ENCODE measurements at places on chromosomes 5 and 9.

DNA sequence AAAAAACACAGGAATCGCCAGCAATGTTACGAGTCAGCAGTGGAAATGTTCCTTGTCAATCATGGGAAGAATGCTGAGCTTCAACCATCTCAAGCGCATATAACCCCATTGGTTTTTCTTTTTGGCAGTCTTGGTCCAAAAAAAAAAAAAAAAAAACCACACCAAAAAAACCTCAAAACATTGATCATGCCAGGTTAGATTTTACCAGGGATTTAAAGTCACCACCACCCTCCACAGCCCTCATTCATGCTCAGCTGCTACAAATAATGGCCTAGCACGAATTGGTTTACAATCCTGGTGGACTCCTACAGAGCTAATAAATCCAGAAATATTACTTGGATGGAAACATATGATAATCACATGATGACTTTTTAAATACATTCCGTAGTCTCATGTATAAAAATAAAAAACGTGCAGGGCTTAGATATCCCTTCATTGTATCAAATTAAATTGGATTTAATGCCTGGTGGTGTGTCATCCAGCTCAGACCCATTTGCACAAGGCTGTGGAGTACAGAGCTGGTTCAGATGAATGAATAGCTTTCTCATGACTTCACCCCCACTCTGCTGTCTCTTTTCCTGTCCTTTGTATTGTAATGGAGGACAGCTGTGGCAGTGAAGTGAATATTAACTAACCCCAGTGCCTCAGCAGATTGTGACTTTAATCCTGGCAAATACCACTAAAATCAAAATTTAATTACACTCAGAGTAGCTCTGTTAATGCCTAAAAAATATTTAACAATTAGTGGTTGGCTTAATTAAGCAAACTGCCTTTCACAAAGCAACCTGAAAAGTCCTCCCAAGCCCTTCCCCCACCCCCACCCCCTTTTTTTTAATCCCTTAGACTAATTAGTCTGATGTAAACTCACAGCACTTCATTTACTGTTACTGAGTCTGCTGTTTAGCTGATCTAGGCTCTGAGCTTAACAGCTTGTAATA lies 626.5 kb upstream of the ZNF608 start:
- DNase-seq = no peak

GRCh38 chr5:172758077-172758833 lies 12.7 kb downstream of the DUSP1 start:
- no peak for DNase-seq

DNA sequence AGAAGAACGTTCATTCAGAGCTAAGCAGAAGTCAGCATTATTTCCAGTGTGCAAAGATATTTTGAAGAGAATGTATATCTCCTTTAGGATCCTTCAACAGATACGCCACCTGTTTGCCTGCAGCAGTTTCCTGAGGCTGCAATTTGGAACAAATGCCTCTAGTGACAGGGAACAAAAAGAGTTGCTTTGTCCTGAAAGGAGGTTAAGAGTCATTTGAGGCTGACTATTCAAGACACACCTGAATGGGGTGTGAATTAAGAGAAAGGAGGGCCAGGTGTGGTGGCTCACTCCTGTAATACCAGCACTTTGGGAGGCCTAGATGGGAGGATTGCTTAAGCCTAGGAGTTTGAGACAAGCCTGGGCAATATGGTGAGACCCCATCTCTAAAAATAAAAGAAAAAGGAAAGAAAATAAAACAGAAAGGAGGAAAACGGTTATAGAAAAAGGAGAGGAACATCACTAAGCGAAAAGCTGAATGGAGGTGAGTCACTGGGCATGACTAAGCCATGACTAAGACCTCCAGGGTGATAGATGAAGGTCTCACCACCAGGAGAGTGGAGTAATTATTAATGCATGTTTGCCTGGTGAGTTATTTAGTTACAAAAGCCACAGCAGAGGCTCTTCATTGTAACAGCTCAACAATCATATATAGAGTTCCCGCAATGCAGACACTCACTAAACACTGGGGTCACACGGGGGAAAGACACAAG lies 255.2 kb upstream of the TNC start:
- no peak for DNase-seq

- no peak for DNase-seq
Observed at GRCh38 chr9:85871008-85871407, 69.9 kb upstream of the NAA35 start.

DNA sequence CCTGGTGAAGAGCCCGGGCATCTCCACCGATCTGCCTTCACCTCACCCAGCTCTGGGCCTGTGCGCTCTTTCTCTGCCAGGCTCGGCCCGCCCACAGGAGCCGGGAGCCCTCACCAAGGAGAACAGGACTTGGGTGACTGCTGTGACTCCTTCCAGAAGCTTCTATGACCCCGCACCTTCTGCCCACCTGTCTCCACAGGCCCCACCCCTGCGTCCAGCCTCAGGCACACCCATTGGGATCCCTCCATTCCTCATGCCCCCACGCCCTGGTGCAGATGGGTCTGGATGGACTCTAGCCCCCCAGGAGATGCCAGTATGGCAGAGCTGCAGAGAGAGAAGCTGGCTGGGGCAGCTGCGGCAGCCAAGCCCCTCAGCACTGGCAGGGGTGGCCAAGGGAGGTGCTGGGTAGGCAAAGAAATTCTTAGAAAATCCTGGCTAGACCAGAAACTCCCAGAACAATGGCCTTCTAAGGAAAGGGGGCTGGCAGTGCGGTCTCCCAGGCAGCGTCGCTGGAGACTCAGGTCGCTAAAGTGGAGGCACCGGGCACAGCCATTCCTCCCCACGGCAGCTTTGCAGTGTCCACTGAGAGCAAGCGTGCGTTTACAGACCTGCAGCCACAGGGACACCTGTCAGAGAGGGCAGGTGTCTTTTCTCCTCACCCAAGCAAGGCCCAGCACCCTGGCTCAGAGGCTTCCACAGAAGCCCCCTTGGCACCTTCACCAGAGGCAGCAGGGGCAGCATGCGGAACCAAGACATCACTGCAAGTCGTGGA lies 17.3 kb downstream of the LPCAT1 start:
- no peak for DNase-seq

DNA sequence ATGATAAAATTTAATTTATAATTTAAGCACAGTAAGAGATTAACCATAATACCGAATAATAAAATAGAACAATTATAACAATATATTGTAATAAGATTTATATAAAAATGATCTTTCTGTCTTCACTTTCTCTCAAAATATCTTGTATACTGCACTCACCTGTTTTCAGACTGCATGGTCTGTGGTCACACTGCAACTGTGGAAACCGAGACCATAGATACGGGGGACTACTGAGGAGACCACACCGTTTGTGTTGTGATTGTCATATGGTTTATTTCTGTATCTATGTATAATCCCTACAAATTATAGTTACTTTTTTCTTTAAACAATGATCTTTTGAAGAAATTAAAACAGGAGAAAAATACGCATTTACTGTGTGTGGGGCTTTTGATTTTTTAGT lies 78.8 kb upstream of the TNFAIP8 start:
- no peak for DNase-seq

- DNase-seq = no peak
Observed at GRCh38 chr9:5186416-5187169, 1.2 kb upstream of the INSL6 start.
